Fibroblast of skin of right biceps (primary cell): ENCODE measurements at places on chromosomes 5 and 9.

GRCh38 chr5:407801-408268 lies 35.1 kb upstream of the EXOC3 start:
- DNase-seq: no peak

GRCh38 chr5:172626031-172626581 lies 15.0 kb upstream of the NEURL1B start:
- DNase-seq: no peak

- DNase-seq: no peak
Observed at GRCh38 chr9:115069771-115070170, 48.2 kb downstream of the TNC start.

DNA sequence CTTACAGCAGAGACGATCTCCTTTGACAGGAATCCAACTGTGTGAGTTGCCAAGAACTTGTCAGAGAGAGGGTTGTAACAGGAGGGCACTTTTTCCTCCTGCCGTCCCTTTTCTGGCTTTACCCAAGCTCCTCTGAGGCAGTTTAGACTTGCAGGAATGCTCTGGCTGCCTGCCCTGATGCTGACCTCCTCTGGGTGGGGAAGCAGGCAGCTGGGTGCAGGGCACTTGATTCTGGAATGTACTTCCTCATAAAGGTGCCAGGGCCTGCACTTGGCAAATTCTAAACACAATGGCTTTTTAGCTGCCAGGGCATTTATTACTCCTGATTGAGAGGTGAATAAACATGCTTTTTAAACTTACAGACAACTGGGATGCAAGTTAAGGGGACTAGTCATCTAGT lies 190.4 kb downstream of the EPB41L4A start:
- DNase-seq: peak; percentile 30

DNA sequence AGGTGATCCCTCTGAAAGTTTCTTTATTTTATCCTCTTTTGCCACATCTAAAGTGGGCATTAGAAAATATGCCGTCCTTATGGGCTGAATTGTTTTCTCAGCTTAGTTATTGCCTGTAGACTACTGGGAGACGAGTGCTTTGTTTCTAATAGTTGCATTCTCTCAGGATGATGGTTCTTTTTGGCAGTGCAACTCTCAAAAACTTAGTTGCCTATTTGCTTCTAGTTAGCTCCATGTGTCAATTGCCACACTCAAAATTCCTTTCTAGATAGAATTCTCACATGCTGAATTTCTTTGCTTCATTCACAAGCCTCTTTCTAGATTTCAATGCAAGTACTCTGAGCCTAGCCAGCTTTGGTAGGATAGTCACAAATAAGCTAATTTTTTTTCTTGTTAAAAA lies 155.5 kb downstream of the FGF10 start:
- DNase-seq: no peak

DNA sequence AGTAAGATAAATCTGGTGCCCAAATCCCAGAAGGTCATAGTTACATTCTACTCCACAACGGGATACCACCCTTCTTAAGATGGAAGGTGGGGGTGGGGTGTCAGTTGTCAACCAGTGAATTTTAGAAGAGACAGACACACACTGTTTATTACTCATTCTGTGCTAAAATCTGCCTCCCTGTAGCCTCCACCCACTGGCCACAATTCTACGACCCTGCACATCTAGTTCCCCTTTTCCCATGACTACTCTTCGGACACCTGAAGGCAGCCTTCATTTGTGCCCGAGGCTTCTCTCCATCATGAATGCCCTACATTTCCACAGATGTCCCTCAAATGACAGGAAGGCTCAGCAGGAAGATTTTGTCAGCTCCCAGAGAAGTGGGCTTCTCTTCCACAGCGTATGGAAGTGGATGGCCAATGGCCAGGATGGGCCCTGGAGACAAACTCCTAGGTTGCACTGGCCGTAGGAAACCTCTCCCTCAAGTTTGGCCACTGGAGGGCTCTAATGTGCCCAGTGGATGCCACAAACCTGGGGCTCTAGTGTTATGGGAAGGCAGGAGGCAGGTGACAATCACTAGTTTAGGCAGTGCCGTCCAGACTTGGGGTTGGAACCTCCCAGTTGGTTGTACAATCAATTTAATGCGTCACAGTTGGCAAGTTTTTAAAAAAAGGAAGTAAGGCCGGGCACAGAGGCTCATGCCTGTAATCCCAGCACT lies 46.6 kb downstream of the PTPN3 start:
- no peak for DNase-seq

- peak; percentile 84 for DNase-seq
Observed at GRCh38 chr9:684054-684890, 157.2 kb upstream of the DMRT1 start.

DNA sequence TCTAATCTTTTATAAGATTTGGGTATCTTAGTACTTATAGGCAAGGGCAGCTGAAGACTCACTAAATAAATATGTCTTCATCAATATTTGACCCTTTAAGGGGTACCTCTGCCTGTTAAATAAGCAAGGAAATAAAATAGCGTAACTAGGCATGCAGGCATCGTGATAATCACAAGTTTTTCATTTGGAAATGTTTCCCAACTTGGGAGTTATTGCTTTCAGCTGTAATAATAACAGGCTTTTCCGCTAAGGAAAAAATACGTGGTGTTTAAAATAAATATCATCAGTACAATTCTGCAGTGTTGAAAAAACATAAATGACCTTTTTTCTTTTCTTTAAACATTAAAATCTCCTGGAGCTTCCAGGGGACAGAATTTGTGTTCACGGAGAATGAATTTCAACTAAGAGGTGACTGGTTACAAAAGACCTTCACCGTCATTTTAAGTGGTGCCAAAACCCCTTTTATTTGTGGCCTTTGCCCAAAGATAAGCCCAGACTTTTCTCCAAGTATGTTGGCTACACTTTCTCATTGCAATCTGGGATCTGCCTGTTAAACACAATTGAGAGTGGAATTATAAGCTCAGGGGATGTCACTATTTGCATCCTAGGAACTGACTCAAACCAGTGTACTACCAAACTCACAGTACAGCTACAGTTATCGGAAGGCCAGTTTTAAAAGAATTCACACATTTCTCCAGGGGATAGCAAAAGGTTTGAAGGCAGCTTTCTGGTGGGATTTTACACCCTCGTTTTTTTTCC lies 218.6 kb downstream of the FBXL7 start:
- no peak for DNase-seq

DNA sequence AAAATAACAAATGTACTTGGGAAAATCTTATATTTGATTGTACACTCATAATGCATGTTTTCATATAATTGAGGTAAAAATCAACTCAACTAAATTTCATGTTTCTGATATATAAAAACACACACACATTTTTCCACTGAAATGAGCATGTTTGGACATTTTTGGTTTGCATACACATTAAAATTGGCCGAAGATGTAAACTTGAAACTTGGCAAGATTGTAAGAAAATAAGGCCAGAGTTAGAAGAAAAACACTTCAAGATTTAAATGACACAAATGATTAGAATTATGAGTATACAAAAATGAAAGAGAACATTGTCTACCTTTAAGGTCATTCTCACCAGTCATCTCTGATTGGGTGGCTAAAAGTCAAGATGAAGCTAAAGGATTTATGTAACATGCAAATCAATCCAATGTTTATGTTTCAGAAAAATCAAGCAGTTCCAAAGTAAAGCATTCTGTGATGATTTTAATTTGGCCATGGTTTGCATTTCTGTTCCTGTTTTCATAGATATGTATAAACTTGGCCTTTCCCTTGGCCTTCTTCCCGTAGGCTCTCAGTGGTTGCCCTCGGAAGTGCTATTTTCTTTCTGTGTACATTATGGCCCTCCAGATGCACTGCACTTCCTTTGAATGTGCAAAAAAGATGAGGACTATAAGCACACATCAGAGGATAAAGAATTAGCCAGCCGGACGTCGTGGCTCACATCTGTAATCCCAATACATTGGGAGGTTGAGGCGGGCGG lies 1105.4 kb upstream of the DMAC1 start:
- DNase-seq: no peak

DNA sequence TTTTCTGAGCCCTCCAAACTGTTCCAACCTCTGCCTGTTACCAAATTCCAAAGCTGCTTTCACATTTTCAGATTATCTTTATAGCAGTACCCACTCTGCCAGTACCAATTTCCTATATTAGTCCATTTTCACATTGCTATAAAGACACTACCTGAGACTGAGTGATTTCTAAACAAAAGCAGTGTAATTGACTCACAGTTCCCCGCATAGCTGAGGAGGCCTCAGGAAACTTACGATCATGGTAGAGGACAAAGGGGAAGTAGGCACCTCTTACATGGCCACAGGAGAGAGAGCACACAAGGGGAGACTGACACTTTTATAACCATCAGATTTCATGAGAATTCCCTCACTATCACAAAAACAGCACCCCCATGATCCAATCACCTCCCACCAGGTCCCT lies 105.0 kb downstream of the DTWD2 start:
- no peak for DNase-seq

- no peak for DNase-seq
Observed at GRCh38 chr5:117411701-117412100, 837.1 kb upstream of the SEMA6A start.

GRCh38 chr5:6827526-6828219 lies 114.4 kb downstream of the TENT4A start:
- DNase-seq: no peak

DNA sequence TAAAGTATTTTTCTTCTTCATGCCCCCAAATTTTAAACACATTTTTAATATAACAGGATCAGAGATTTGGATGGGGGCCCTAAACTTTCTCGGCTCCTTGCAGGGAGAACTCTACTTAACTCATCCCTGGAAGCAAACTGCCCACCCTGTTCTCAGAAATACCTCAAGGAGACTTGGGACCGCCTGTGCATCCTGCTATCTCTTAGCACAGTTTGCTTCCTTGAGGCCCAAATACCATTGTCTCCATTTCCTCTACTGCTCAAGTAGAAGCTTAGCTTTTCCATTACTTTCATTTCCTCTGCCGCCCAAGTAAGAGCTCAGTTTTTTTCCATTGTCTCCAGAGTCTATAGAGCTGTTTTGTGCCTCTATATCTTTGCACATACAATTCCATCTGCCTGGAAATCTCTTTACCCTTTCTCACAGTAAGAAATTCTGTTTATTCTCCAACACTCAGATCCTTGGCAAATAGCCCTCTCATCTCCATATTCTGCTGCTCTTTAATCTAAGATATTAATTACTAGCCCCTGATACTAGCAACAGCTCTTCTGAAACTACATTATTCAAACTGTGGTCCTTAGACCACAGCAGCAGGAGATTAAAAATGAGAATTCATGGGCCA lies 137.8 kb downstream of the CEMIP2 start:
- no peak for DNase-seq

DNA sequence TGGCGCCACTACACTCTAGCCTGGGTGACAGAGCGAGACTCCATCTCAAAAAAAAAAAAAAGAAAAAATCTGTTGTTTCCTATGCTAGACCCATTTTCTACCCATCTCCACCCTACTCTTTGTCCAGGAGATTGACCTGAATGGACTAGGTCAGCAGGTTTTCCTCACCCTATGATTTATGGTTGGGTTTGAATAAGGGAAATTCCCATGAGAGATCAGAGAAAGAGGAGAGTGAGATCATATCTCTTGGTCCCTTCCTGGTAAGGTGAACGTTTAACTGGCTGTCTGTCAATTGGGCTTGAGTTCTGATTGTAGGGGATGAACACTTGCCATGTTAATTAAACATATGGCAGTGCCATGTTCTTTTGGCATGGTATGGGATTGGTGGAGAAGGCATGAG lies 387.4 kb downstream of the MAN2A1 start:
- DNase-seq: no peak

DNA sequence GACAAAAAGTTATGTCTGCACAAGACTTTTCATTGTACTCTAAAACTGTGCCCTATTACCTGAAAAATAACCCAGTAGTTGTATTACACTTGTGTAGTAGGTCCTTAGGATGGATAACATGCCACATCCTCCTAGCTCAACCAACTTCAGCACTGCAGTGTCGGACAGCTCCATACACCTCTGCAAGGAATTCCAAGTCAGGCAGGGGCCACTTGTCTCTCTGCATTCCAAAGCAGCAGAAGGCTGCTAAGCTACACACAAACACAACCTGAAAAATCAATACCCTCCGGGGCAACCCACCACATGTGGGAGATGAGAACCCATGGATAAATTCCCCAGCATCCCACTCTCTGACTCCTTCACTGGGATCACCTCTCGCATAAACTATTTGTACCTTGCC lies 50.2 kb downstream of the MED10 start:
- DNase-seq: peak; percentile 26

DNA sequence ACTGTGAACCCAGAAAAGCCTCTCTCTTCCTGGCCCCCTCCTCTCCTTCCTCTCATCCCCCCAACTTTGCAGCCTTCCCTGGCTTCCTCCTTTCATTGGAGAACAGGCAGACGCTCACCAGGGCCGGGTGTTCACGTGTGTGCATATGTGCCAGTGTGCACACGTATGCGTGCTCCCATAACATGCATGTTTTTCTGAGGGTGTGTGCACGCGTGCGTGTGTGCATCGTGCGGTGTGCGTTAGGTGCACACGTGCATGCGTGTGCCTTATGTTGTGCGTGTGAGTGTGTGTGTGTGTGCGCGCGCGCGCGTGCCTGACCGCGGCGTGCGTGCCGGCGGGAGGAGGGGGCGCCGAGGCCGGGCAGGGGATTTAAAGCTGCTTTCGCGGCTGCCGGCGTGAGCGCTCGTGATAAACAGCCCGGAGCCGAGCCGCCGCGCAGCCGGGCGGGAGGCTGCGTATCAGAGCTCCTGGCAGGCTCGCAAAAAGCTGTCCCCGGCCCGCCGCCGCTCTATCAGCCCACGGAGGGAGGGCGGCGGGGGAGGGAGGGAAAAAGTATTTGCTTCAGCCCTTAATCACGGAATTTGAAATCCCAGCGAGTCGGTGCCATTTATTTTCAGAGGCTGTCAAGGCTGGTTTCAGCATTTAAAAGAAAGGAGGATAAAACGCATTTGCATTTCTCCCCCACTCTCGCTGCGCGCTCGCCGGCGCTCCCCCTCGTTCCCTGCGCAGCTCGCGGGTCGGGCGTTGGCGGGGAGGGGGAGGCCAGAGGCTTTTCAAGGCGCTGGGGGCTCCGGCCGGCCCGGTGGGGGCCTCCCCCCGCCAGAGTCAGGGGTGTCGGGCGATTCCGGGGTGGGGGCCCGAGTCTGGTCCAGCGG lies 183.9 kb downstream of the C9orf50 start:
- DNase-seq: peak; percentile 74

DNA sequence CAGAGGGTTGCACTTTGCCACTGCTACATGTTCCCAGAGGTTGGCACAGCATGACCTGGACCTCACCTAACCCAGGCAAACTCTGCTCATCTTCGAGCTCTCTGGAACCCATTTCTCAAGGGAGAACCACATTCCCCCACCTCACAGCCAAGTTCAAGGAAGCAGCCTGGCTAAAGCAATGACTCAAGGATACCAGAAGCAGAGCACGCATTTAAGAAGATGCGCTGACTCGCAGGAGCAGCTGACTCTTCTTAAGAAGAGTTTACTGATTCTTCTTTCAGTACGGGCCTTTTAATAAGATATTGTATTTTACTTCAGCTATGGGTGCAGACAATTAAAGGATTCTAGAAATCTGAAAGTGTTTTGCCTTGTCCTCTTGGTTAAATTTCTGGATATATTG lies 4.1 kb upstream of the SEMA5A start:
- DNase-seq: peak; percentile 61

GRCh38 chr5:178530526-178530925 lies 59.7 kb downstream of the COL23A1 start:
- no peak for DNase-seq

GRCh38 chr5:10588109-10588775 lies 24.4 kb downstream of the ANKRD33B start:
- DNase-seq: no peak
